ENCODE measurements at places on chromosomes 13 and 19.
A peak's percentile ranks its signal among the peaks of the same experiment; 100 is the strongest.

DNA sequence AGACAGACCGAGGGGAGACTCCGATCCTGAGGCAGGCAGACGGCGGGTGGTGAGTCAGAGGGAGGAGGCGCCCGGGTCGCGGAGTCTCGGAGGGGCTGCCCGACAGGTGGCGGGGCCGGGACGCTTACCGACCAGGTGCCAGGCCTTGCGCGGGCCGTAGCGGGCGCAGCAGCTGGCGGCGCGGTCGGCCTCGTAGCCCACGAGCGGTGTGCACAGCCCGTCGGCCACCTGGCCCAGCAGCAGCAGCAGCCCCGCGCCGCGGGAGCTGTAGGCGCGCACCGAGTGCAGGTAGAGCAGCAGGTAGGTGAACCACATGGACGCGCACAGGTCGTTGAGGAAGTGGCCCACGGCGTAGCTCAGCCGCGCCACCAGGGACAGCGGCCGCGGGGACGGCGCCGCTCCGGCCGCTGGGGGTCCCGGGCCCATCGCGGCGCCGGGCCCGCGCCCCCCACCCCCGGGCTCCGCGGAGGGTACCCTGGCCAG lies 367 bp downstream of the MFSD12 start:
- DNase-seq, result peak; percentile 72

- DNase-seq, result no peak
These were observed 408.4 kb downstream of the SPRY2 start for GRCh38 chr13:79932556-79932955.

GRCh38 chr13:108645376-108645775 lies 16.0 kb downstream of the MYO16 start:
- DNase-seq, result no peak

DNA sequence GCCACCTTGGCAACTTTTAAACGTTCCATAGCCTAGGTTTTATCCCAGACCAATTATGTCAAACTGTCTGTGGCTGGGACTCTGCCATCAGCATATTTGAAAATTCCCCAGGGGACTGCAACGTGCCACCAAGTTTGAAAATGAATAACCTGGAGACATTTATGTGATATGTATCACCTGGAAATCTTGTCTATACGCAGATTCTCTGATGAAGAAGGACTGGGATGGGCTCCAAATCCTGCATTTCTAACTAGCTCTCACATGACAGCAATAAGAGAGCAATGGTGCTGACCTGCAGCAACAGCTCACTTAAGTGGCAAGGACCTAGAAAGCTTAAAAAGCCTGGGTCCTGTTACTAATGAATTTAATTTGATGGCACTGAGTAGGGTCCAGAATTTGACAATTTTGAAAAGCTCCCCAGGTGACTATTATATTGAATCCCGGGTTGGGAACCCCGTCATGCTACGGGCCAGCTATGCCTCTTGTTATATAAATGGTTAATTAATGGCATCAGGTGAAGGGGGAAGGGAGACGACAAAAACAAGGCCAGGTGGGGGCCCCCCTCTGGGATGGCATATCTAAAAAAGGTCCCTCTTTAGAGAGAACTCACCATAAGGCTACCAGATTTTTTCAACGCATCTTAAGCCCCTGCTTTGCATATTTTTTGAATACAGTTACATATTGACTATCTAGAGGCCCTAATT lies 213.7 kb downstream of the ZIC5 start:
- DNase-seq, result no peak

- DNase-seq, result no peak
These were observed 76.8 kb upstream of the MEDAG start for GRCh38 chr13:30829145-30829832.

DNA sequence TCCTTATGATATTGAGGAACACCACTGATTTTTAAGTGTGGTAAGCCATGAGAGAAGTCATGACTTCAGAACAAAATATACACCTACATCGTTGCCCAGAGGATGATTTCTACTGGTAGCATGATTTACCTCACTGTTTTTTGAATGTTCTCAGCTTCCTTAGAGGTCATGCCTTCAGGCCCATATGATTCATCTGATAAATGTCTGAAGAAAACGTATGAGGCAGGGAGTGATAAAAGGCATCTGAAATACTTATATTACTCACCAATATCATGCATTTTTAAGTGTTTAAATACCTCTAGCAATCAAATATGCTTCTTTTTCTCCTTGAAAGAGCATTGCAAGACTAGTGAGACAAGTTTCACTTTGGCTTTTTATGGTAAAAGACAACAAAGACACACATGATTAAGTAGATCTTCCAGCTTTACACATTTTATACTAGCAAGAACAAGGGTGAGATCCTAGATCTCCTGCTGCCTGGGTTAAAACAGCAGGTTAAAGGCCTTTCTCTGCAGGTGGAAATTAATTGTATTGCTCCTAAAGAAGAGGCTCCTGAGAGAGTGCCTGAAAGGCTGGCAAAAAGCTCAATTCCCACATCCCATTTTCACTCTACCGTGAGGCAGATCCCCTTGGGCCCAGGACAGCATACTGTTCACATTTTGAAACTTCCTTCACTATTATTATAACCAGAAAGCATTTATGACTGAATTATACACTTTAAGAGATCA lies 432.4 kb downstream of the SLITRK1 start:
- DNase-seq, result no peak

DNA sequence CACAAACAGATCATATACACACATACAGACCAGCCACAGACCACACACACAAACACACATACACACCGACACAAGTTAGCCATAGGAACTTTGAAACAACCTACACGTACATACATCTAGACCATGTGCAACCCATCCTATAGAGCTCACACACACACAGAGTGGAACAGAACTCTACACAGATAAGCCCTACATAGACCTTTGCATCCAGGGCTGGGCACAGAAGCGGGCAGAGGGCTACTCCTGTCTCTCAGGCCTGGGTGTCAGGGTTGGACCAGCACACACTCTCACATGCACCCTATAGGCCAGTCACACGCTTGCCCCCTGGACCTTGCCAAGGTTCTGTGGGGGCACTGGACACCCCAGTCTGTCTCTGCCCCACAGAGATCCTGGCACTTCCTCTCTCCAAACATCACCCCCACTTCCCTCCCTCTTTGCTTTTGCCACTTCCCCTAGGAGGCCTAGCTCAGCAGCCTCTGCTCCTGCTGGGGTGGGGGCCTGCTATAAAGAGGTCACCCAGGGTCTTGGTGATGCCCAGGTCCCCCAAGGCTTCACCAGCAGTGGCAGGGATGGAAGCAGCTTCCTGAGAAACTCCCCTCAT lies 5.8 kb upstream of the JUNB start:
- DNase-seq, result no peak

DNA sequence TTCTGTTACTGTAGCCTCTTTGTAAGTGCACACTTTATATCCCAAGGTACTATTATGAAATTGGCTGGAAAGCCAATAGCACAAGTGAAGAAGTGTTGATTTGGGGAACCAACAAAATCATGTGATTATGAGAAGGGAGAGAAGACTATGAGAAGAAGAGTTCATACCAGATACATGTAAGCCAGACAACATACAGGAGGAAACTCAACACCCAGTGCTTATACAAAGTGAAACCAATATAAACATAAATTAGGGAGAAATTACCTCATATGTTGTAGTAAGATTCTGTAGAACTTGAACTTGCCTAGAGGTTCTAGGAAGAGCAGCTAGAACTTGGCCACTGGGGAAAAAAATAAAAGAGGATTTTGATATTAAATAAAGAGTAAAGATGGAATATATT lies 17.4 kb downstream of the CPB2 start:
- DNase-seq, result no peak

GRCh38 chr13:113004126-113004525 lies 35.1 kb downstream of the MCF2L start:
- DNase-seq, result no peak

DNA sequence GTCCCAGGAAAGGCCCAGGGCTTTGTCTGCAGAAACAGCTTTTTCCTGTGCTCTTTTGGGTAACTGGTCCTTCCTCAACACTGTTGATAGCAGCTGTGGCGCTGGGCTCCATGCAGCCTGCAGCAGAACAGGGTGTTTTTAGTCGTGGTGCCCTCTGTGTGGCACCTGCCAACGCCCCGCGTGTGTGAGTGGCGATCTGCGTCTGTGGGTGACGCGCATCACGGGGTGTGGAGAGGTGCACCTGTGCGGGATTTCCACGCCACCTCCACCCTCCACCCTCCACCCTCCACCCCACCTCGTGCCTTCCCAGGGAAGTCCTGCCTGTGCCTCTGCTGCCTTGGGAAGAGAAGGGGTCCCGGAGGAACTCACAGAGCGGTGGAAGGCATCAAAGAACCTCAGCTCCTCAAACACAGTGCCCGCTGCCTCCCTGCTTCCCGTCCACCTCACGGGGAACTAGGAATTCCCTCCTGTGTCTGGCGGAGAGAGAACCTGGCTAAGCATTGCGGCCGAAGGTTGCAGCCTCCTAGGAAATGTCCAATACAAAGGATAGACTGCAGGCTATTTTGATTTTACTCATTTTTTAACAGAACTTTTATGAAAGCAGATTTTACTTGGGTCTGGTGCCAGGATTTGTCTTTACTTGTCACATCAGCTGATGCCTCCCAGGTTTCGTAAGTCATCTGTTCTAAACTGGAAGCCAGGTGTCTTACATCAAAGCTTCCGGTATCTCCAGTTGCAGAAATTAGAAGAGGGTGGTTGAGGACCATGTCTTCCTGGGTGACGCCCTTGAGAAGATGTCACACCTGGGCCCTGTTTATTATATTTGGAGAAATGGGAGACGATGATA lies 84.0 kb downstream of the ATP11A start:
- no peak for DNase-seq

DNA sequence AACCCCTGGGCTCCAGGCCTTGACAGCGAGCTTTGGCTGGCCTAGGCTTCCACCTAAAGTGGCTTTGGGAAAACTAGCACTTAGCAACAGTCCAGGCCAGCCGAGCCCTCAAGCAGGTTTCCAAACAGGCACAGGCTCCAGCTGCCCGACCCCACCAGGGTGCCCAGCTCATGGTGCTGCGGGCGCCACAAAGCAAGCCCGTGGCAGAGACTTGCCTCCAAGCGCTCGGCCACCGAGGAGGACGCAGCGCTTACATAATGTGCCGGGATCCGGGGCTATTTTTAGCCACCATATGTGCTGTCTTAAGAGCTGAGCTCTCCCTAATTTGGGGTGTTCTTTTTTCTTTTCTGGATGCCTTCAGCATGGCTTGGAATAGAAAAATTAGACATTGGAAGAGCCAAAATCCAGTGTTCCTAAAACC lies 56.1 kb upstream of the F7 start:
- DNase-seq, result no peak

DNA sequence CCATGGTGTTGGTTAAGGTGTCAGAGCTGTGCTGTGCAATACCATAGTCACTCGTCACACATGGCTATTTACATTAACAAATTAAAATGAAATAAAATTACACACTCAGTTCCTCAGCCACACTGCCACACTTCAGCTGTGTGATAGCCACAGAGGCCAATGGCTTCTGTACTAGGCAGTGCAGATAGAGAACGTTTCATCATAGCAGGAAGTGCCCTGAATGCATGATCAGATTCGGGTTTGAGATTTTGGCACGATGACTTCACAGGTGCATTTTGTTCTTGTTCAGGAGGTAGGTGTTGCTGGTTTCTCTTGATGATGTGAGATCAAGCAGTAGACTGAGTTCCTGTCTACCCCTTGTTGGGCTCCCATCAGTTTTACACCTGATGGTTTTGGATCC lies 6.5 kb downstream of the ARMC6 start:
- no peak for DNase-seq

DNA sequence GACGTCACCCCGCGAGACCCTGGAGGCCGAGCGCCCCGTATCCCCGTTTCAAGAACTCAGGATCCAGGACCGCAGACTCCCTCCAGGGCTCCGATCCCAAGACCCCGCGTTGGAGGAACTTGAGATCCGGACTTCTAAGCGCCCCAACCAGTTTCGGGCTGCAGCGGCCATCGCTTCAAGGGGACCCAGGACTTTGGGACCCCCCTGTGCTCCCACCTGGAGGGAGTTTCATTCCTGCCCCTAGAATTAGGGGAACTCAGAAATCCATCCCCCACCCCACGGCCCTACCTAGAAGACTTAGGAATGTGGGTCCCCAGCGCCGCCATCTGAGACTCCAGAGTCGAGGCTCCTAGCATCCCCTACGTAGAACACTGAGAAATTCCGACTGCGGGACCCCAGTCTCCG lies 400 bp downstream of the PLEKHG2 start:
- no peak for DNase-seq

GRCh38 chr13:73287831-73288230 lies 229.0 kb downstream of the KLF5 start:
- no peak for DNase-seq

- DNase-seq, result peak; percentile 51
These were observed 12.5 kb upstream of the TNFSF9 start for GRCh38 chr19:6518145-6518911.

GRCh38 chr13:76879883-76880270 lies 6.3 kb downstream of the KCTD12 start:
- DNase-seq, result no peak

DNA sequence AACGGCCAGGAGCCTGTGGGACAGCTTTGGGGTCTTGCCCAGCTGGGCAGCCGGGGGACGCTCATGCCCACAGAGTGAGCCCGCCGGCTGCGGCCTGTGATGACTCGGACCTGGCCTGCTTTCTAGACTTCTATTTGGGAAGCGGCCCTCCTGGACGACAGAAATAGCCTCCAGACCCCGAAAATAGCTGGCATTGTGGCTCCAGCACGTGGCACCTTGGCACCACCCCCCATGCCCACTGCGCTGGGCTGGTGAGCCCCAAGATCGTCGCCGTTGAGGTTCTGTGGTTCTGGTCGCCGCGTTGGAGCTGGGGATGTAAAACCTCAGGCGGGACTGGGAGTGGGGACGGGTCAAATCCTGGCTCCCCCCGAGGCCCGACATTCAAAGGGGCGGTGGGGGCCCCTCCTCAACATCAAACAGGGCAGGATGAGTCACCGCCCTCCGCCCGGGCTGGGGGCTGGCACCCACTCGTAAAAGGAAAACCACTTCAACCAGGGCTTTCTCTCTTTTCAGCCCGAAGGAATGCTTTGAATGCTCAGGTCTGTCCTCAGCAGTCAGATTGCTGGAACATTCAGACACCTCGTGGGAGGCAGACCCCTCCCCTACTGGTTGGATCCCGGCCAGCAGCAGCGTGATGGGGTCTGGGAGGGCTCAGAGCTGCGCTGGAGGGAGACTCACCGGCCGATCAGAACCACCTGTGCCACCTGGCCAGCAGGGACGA lies 42.1 kb downstream of the GADD45B start:
- DNase-seq, result no peak

- no peak for DNase-seq
These were observed 2.3 kb upstream of the FFAR3 start for GRCh38 chr19:35355791-35356460.

Data from activated CD4-positive, alpha-beta T cell treated with anti-CD3 and anti-CD28 coated beads, Interleukin-2, amount 50 U/mL, for 48 hours (primary cell).